ENCODE measurements at places on chromosomes 2 and 18.

GRCh38 chr2:95036596-95037383 lies 11.3 kb downstream of the MAL start:
- no peak for DNase-seq

GRCh38 chr2:102042196-102043081 lies 50.7 kb downstream of the IL1R2 start:
- no peak for DNase-seq

GRCh38 chr18:79632765-79633164 lies 46.8 kb upstream of the CTDP1 start:
- no peak for DNase-seq

DNA sequence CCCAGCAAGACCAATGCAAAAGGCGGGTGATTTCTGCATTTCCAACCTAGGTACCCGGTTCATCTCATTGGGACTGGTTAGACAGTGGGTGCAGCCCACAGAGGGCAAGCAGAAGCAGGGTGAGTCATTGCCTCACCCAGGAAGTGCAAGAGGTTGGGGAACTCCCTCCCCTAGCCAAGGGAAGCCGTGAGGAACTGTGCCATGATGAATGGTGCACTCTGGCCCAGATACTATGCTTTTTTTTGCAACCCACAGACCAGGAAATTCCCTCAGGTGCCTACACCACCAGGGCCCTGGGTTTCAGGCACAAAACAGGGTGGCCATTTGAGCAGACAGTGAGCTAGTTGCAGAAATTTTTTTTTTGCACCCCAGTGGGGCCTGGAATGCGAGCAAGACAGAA lies 662.6 kb upstream of the ACVR2A start:
- peak; percentile 22 for DNase-seq

DNA sequence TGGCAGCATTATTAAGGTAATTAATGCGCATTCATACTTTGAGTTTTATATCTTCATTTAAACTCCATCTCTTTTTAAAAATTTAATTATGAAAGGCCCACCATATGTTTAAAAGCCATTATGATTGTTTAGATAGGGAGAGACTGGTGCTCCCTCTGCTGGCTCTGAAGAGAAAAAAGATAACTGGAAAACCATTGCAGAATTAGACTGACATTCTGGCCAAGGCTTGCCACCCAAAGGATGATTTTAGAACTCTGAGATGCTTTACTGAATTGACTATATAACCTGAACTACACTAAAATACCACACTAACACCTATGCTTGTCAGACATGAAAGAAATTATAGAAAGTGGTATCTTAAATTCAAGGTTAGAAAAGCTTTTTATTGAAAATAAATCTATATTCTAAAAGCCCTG lies 127.6 kb upstream of the SPOPL start:
- DNase-seq, result no peak

DNA sequence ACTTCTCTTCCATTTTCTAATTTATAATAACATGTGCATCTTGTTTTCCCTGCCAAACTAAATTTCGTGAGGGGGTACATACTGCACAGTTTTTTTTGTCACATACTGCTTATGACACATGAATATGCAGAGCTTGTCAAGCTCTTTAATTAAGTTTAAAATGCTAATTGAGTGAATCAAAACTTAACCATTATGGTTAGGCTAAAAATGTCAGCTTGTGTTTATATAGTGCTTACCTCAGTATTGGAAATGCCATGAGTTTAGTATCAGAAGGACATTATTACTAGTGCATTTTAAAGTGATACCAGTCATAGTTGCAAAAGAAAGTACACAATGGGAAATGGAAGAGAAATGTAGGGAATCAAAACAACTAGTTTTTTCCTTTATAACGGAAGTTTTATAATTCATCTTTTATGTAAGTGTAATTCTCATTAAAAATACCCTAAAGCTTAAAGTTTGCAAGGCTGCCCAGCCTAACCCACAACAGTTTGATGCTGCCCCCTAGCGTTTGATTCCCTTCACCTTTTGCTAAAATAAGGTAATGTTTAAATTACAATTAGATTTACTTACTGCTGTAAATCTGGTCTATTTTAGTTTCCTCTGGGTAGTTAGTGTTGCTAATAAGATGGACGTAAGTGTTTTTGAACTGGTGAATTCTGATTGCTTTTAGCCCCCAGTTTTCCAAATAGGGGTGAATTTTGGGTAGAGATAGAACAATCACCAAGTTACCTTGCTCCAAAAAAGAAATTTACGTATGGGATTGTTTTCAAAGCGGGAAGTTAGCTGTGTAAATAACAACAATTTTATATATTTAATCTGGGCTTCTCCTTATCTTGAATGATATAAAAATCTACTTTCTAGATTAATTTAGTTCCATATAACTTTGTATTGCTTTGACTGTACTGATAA lies 3.2 kb downstream of the SLC39A10 start:
- peak; percentile 59 for DNase-seq

DNA sequence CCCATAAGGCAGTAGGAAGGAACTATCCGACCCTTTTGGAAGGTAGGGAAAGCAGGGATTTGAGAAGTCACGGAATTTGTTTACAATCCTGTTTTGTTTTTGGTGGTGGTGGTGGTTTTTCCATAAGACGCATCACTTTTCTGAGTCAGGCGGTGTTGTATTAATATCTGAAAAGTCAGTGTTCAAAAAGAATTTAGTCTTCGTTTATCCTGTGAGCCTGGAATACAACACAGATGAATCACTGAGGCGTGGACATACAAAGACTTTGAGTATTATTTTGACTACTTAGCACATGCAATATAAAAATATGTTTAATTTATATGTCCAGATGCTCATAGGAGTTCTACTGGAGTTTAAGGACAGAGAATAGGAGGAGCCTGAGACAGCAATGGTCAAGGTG lies 785 bp downstream of the ZNF892 start:
- no peak for DNase-seq

DNA sequence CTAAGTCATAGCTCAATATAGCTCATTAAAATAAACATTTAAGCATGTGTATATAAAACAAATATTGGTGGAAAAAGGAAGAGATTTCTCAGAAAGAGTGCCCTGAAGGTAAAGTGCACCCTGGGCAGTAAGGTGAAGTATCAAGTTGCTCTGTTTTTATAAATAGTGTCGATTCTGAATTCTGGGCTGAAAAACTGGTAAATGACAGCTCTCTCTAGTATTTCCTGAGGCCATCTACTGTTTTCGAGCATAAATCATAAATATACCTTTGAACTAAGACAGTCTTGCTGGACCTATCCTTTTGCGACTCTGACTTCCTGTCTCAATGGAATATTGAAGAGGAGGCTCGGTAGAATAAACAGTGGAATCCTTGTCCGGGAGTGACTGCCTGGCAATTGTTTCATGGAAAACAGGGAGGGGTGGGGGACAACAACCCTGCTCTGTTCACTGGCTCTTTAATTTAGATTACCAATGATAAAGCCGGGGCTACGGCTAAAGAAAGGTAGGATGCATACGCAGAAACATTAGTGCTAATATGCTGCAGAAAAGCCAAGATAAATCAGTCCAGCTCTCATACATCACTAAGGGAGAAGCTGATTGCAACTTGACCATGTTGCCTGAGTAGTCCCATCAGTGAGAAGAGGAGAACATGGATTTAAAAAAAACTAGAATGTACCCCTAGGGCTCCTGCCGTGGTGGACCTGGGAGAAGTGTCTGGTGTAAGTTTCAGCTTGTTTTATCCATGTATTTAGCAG lies 124.1 kb downstream of the RAPGEF4 start:
- no peak for DNase-seq

- no peak for DNase-seq
Observed at GRCh38 chr18:43571078-43571689, 293.9 kb upstream of the SYT4 start.

GRCh38 chr2:201191132-201191875 lies 8.4 kb downstream of the CASP10 start:
- DNase-seq, result no peak

GRCh38 chr2:226608451-226608850 lies 191.2 kb downstream of the IRS1 start:
- DNase-seq, result no peak

DNA sequence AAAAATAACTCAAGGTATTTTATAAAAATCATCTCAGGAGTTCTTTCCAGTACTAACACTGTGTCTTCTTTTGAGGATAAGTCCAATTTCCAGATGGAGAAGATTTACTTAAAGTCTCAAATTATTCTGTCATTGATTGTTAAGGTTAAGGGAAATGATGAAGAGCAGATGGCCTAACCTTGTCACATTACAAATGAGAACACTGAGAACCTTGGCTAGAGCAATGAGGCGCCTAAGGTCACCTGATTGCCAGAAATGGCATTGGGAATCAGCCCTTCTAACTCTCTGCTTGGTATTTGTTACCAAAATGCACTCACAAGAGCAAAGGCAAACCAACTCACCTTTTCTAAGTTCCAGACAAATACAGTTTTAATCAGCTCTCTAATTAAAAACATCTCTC lies 835.1 kb downstream of the RNF144A start:
- DNase-seq, result no peak

- DNase-seq, result no peak
Observed at GRCh38 chr18:45103319-45104048, 422.8 kb downstream of the SETBP1 start.

DNA sequence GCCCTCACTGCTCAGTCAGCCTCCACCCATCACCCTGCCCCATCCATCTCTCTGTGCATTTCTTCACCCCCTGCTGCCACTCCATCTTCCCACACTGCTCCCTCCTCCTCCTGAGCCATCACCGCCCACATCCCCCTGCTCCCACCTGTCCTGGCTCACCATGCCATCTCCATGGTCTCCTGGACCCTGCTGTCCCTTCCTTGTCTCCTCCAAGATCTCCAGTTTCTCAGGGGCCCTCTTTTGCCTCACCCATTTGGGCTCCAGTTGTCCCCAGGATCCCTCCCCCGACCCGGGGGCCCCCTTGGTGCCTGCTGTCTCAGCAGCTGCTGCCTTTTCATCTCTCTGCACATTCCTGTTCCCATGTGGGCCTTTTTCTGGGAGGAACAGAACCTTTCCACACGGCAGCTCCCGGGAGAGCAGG lies 10.6 kb downstream of the SPEG start:
- DNase-seq, result no peak

GRCh38 chr2:2134037-2134436 lies 197.0 kb downstream of the MYT1L start:
- DNase-seq, result no peak

GRCh38 chr2:214217599-214217998 lies 193.3 kb upstream of the VWC2L start:
- DNase-seq, result no peak

DNA sequence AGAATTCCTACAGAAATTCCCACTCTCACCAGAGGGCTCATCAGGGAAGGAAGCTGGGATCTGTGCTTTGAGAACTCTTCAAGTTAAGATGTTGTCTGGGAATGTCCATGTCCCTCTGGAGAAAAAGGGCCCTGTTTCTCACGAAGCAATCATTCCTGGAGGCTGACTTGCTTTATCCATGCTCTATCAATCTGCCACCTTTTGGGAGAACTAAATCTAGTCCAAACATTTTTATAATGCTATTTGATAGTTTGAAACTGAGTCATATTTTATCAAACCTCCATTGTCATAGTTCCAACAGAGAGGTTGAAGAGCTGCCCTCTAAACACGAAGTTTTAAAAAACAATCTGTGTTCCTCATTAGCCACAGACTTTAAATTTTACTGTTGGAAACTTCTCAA lies 219.2 kb downstream of the MTX2 start:
- DNase-seq, result no peak

GRCh38 chr18:73683409-73684238 lies 464.0 kb downstream of the FBXO15 start:
- no peak for DNase-seq

DNA sequence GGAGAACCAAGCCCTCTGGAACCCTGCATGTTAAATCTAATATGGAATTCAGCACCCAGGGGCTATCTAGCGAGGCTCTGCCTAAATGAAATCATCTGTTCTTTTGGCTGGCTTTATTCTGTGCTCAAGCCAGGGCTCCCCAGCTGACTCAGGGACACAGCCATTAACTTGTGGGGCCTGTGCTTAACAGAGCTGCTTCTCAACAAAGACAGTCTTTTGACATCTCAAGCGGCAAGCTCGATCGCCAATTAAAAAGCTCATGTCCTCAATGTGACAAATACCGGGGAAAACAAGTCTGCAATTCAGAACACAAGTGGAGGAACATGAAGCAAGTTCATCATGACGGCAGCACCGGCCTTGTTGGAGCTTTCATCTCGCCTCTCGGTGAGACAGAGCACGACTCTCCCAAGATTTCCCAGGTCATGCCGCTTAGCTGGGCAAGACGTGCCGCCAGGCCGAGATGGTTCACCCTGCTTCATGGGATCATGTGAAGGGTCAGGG lies 64.9 kb downstream of the KLHL29 start:
- DNase-seq, result no peak

All from activated naive CD8-positive, alpha-beta T cell treated with anti-CD3 and anti-CD28 coated beads for 36 hours (primary cell).